ENCODE measurements at places on chromosomes 7 and 10.

DNA sequence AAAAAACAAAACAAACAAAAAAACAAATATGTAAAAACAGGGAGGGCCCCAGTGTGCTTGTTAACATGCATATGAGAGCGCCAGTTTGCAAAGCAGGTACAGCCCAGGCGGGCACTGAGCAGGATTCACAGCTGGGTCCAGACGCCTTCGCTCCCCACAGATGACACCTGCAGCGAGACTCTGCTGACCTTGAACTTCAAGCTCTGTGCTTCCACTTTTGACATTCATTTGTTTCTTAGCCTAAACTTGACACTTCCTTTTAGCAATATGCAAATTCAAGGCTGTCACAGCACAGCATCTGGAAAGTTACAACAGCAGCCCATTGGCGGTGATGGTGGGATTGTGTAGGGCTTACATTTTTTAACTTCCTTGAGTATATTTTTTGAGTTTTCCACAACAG, 88.8 kb upstream of the TNS3 start:
- no peak for DNase-seq

DNA sequence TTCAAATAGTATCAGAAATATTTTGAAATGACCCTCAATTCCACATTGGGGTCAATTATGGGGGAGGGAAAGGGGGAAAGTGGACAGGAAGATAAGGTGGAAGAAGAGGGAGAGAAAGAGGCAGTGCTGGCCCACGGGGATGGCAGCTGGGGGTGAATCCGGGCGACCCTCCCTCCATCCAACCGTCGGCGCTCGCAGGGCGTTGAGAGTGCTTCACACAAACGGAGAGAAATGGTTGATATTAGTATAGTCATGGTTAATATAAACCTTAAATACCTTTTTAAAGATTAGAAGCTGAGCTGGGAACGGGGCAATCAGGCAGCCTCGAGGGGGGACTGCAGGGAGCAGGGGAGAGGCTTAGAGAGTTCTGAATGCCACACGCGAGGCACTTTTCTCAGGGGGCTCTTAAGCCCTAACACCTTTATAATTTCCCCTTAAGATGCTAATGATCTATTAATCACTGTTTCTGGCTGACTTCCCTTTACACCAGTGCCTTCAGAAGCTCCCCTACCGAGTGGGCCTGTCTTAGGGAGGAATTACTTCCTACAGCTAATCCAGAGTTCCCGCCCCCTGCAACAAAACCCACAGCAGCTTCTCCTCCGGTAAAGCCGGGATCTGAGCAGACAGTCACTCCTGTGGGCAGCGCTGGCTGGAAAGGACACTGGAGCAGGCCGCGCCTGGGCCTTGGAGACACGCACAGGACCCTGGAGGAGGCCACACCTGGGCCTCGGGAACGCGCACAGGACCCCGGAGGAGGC, 39.5 kb downstream of the PRKAG2 start:
- DNase-seq = no peak

- DNase-seq = peak; percentile 24
These were observed 63.7 kb upstream of the ARID5B start for GRCh38 chr10:61837755-61838171.

DNA sequence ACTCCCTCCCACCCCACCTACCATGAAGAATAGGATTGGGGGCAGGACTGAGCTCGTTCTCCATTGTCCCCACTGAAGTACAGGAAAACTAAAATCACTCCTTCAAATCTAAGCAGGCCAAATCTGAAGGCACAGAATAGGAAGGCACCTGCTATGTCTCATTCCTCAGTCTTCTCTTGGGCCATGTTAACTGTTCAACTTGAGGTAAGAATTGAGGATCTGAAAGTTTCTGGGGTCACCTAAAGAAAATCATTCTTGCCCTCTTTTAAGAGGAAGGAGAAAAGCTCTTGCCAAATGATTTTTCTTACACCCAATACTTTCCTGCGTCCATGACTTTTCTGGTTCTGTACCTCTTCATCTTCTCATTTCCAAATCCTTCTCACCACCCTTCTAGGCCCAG, 4.9 kb downstream of the CPN1 start:
- no peak for DNase-seq

DNA sequence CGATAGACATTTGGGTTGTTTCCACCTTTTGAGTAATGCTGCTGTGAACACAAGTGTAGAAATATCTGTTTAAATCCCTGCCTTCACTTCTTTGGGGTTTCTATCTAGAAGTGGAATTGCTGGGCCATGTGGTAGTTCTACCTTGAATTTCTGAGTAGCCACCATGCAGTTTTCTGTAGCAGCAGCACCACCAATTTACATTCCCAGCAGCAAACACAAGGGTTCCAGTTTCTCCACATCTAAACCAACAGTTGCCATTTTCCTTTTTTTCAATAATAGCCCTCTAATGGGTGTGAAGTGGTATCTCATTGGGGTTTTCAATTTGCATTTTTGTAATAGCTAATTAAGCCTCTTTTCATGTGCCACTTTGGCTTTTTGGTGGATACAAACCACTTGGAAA, 209.8 kb downstream of the CCDC3 start:
- no peak for DNase-seq

- peak; percentile 49 for DNase-seq
These were observed 51.4 kb upstream of the AMPH start for GRCh38 chr7:38682606-38683005.

GRCh38 chr7:52825611-52826010, 209.8 kb upstream of the POM121L12 start:
- DNase-seq = no peak

GRCh38 chr10:79101560-79102497, 33.1 kb downstream of the ZMIZ1 start:
- DNase-seq = peak; percentile 64

DNA sequence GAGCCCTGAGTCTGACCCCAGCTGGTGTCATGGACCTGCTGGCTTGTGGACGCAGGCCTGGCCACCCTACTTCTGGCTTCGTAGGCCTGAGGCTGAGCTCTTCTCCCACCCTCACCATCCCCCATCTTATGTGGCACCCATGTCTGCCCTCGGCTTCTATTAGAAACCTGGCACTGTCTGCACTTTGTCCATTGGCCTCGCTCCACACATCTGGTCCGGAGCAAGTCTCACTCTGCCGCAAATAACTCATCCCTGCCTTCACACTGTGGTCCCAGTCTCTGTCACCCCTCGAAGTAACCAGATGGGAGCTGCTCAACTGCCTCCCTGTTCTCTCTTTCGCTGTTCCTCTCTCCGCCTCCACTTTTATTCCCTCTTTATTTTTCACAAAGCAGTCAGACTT, 78.6 kb downstream of the TRRAP start:
- DNase-seq = no peak

GRCh38 chr10:17233286-17233991, 5.4 kb downstream of the VIM start:
- DNase-seq = peak; percentile 59

- DNase-seq = peak; percentile 13
These were observed 962 bp downstream of the ZKSCAN1 start for GRCh38 chr7:100016215-100016901.

DNA sequence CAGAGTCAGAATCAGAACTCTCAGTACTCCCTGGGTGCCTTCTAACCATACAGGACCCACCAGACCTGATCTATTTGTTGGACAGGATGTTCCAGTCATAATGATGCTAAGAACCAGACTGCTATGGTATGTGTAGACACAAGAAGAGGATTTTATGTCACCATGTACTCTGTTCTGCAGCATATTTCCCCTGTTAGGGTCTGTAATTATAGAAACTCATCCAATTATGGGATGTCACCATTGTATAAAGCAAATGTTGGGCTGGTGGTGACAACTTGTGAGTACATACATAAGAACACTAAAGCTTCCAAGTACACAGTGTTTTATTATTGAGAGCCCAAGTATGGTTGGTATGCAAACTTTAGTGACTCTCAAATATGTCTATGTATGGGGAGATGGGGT, 67.1 kb upstream of the AGBL3 start:
- no peak for DNase-seq

GRCh38 chr10:90398566-90398965, 459.3 kb downstream of the HTR7 start:
- peak; percentile 17 for DNase-seq

GRCh38 chr7:135842446-135843179, 94.0 kb upstream of the FAM180A start:
- DNase-seq = peak; percentile 7

GRCh38 chr7:47539398-47540052, 42.4 kb downstream of the TNS3 start:
- DNase-seq = no peak

- no peak for DNase-seq
These were observed 62.6 kb downstream of the RASGEF1A start for GRCh38 chr10:43204042-43204942.

DNA sequence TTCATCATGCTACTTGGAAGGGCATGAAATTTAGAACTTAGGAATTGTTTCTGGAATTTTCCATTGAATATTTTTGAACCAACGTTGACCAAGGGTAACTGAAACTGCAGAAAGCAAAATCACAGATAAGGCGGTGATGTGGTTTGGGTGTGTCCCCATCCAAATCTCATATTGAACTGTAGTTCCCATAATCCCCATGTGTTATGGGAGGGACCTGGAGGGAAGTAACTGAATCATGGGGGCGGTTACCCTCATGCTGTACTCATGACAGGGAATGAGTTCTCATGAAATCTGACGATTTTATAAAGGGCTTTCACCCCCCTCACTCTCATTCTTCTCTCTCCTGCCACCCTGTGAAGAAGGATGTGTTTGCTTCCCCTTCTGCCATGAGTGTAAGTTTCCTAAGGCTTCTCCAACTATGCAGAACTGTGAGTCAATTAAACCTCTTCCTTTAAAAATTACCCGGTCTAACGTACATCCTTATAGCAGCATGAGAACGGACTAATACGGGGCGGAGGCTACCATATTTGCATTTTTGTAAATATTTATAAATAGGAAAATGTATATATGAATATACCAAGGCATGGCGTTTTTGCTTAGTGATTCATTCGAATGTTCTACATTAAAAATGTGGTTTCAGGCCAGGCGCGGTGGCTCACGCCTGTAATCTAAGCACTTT, 12.4 kb downstream of the NMT2 start:
- peak; percentile 63 for DNase-seq

GRCh38 chr7:74320645-74321221, 31.5 kb downstream of the CLIP2 start:
- no peak for DNase-seq

- DNase-seq = no peak
These were observed 152.4 kb downstream of the PRPF18 start for GRCh38 chr10:13739183-13739582.

DNA sequence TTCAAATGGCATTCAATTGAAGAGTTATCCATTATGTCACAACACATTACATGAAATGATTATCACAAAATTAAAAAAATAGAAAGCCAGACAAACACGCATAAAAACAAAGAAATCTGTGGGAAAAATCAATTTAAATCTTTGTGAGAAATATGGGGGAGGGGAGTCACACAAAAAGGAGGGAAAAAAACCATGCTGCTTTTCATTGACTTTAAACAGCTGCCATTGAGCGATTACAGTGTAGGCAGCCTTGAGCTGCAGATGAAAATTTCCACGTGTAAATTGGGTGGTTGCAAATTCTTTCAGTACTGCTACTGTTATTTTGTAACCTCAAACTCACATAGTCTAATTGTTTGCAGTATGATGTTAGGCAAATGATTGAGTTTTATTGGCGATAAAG, 889.9 kb upstream of the PHF14 start:
- no peak for DNase-seq

GRCh38 chr10:30058570-30059132, 735 bp downstream of the JCAD start:
- DNase-seq = no peak

- peak; percentile 82 for DNase-seq
These were observed 224.3 kb upstream of the PHYHIPL start for GRCh38 chr10:58952162-58952601.

DNA sequence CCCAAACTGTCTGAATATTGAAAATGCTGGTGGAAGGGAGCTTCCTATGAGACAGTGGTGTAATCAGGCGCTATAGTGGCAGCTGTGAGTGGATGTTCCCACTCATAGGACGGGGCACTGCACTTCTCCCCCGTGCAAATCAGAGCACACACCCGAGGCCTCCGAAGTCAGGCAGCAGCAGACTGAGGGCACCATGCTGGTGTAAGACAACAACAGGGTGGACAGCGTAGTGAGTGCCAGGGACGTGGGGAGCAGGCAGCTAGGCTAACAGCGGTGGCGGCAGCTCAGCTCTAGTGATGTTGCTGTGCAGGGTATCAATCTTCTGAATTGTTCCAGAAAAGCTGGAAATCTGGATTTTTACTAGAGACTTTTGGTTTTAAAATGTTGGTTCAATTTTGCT, 19.2 kb downstream of the C10orf53 start:
- no peak for DNase-seq

Data from fibroblast of the aortic adventitia (primary cell).